ENCODE measurements at places on chromosomes 7 and 10.

- no peak for DNase-seq
Observed at GRCh38 chr7:100369105-100369504, 4.2 kb upstream of the PILRA start.

DNA sequence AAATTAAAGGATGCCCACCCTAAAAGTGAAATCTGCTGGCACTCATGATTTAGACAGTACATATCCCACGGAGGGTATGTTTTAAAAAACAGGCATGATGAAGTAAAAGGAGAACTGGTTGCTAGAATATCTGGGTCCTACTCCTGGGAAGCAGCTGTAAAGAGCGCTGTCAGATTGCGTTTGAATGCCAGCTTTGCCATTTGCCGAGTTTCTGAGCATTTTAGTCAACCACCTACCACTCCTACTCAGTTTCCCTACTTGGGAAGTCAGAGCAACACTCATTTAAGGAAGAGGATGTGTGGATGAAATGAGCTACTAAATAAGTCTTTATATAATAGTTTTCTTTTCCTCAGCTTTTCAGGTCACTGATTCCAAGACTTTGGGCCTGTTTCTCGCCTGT is 1.1 kb upstream of the UMAD1 start:
- DNase-seq, result no peak

DNA sequence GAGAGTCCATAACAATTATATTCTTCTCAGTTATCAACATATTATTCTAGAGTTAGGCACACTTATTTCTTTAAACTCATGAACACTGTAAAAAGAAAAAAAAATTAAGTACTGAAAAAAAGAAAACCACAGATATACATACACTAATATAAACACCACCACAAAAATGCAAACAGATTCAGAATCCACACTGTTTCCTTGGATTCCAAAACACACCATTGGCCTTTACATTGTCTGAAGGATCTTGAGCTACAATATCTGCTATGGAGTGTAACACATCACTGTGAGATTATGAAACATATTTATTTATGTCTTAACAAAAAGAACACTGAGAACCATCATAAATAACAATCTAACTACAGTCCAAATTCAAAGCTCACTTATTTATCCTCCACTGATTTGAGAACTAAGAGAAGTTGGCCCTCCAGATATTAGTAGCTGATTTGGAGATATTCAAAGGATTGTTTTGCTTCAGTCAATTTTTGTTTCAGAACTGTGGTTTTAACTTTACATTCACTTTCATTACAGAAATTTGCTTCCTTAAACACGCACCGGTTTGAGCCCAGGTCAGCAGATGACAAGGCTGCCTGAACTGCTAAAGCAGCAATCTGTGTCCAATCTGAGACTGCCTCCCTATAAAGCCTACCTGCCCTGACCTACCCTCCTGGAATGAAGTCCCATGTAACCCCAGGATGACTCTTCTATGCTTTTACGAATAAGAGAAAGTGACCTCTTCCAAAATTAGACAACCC is 47.0 kb upstream of the CDK1 start:
- DNase-seq, result no peak

- no peak for DNase-seq
Observed at GRCh38 chr10:76089556-76090180, 658.2 kb downstream of the LRMDA start.

DNA sequence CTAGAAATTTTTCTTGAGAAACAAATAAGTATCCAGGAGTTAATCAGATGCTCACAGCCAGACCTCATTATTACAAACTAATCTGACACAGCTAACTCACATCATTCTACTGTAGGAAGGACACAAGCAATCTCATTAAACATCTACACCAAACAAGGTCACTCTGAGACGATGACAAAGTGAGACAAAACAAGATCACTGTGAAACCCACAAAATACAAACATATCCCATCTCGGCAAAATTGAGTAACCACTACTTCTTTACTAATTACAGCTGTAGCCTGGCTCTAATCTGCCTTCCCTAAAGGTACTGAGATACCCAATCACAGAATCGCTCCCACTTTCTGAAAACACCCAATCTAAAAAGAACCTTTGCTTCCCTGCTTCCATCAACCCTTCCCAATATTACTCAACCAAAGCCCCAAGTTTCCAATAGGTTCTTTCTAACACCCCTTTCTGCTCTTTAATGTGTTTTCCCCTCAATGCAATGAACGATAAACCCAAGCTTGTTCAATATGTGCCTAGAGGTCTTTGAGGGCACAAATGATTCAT is 26.9 kb downstream of the CCDC6 start:
- no peak for DNase-seq

DNA sequence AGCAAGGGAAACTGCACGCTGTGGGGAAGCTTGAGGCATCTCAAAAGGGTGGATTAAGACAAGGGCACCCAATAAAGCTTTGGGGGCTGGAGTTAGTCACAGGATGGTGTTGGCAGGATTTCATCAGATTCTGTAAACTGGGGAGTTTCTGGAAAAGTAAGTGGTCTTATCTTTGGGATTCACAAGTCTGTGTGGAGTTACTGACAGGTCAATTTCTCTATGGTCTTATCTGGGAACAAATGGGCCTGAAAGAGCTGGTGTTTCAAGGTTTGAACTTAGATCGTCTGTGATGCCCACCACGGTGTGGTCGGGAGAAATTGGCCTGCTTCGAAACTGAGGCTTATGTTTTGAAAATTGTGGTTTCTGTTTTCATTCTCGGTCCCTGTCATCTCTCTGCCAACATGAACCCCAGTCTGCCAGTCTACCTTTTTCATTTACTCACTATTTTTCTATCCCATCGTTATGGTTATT is 23.8 kb upstream of the AOAH start:
- DNase-seq, result no peak

GRCh38 chr7:2158331-2159175 is 74.2 kb downstream of the MAD1L1 start:
- no peak for DNase-seq

DNA sequence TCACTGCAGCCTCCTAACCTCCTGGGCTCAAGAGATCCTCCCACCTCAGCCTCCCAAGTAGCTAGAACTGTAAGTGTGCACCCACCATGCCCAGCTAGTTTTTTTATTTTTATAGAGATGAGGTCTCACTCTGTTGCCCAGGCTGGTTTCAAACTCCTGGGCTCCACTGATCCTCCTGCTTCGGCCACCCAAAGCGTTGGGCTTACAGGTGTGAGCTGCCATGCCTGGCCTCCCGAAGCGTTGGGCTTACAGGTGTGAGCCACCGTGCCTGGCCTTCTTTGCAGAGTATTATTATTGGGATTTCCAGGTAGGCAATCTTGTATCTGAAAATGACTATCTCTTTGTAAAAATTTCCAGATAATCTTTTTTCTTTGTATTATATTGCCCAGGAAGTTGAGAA is 23.1 kb upstream of the NCAPG2 start:
- DNase-seq, result no peak

DNA sequence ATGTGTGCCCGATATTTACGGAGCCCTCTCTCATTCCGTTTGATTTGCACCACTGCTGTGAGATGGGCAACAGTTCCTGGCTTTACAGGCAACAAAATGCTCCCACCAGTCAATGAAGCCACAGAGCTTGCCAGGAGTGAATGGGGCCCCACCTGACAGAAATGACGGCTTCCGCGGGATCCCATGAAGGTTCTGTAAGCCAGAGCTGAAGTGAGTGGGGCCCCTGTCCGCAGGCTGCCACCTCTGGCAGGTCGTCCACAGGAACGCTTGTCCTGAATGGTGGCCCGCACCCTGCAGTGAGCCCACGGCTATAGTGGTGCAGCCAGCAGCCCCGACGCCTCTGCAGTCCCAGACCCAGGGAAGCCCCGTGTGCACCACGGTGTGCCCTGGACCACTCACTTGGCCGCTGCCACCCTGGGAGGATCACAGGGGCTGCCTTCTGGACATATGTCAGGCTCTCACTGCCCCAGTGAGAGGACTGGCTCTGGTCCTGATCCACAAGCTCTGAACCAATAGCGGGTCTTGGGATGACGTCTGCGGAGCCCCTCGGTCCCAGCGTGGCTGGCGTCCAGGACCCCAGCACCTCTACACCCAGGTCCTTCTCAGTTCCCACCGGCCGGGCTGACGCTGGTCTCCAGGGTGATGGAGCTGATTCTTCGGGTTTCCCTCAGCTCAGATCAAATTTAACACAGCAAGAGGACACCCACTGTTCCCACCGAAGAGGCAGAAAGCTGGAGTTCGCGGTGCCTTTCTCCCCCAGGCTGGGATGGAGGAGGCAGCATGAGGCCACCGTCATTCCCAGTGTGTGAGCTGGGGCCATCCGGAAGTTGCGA is 511.9 kb downstream of the DNAJB6 start:
- no peak for DNase-seq

GRCh38 chr10:49284356-49284755 is 14.6 kb upstream of the C10orf71 start:
- no peak for DNase-seq

DNA sequence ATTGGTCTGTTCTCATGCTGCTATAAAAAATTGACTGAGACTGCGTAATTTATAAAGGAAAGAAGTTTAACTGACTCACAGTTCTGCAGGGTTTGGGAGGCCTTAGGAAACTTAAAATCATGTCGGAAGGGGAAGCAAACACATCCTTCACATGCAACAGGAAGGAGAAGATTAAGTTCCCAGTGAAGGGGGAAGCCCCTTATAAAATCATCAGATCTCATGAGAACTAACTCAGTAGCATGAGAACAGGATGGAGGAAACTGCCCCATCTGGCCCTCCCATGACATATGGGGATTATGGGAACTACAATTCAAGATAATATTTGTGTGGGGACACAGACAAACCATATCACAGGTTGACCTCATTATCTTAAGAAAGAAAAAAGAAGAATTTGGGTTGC is 134.5 kb downstream of the PPP1R3A start:
- DNase-seq, result no peak

DNA sequence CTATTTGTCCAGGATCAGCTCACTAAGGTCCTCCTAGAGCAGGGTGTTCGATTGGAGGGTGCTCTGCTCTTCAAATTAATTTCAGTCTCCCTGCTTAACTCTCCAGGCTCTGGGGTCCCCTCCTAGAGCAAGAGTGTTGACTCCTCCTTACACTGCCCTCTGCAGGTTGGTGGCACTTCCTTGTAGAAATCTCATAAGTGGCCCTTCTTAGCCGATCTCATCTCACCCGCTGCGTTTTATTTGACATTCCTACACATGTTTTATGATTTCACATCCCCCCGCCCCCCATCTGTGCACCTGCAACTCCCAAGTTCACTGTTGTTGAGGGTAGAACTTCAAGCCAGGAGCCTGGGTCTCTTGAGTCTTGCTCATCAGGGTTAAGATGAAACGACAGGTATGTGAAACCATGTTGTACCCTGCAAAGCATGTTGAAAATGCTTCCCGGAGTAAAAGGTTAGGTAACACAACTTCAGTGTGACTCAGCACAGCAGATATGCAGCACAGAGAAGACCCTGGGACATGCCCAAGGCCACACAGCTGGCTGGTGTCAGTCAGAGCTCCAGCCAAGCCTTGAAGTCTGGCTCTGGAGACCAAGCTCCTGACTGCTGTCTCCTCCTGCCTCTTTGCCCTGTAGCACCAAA is 171.2 kb downstream of the PRKAG2 start:
- DNase-seq, result peak; percentile 43

GRCh38 chr7:139827042-139827441 is 2.0 kb upstream of the TBXAS1 start:
- DNase-seq, result no peak

GRCh38 chr7:95658676-95659075 is 62.4 kb upstream of the PDK4 start:
- no peak for DNase-seq

- peak; percentile 78 for DNase-seq
Observed at GRCh38 chr7:22193450-22193983, 163.4 kb downstream of the RAPGEF5 start.

DNA sequence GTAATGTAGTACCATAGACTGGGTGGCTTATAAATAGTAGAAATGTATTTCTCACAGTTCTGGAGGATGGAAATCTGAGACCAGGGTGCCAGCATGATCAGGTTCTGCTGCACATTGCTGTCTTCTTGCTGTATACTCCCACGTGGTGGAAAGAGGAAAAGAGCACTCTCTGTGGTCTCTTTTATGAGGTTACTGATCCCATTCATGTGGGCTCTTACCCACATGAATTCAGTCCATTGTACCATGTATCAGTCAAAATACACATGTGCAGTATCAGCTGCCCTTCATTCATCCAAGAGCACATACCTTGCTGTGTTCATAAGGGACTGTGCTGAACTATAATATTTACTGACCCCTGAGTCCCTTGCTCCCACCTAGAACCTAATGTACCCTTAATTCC is 17.1 kb downstream of the PNLIPRP2 start:
- DNase-seq, result no peak

DNA sequence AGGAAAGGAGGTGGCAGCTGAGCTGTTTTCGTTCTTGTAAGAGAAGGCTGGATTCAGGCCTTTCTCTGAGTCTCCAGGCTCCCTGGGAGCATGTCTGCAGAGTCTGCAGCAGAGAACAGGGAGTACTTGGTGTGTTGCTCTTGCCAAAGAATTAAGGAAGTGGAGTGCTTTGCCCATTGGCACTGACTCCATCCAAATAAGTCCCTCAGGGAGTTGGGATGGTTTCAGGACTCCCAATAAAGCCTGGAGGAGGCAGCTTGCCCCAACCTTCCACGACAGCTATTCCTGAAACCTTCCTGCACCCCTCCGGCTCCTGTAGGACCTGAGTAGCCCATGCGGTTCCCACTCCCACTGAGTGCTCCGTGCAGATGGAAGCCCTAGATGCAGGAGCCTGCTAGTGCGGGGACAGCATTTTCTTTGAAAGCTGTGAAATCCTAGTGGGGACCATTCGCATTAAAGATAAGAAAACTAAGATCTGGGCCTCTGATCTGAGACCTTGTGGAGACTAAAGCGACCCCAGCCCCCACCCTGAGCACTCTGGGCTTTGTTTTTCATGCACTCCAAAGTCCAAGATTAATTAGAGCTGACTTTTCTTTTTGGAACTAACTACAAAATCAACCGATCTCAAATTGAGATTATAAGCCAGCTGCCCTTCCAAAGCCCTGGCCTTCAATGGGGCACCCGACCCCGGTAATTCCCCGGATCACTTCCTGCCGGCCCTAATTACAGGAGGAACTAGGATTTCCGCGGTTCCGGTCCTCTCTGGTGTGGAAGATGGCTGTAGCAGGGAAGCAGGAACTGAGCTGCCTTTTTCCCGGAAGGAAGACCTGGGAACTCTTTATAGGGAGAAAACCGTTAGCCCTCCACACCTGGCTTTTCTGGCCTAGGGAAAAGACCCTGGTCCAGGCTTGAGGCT is 110.2 kb downstream of the COL13A1 start:
- DNase-seq, result no peak

GRCh38 chr10:88642209-88642608 is 22.0 kb upstream of the LIPF start:
- no peak for DNase-seq

GRCh38 chr7:144048648-144049047 is at the start of gene OR2A5:
TSS of gene OR2A5 (plus strand) at chr7:144048948. CDS start at chr7:144050402, 1,454 bp downstream.
- no peak for DNase-seq

GRCh38 chr10:8962249-8962648 is 907.8 kb downstream of the GATA3 start:
- DNase-seq, result no peak
